ENCODE measurements at places on chromosomes 6 and 20.
A peak's percentile ranks its signal among the peaks of the same experiment; 100 is the strongest.

GRCh38 chr6:10595731-10596664, 74.8 kb downstream of the GCNT2 start:
- DNase-seq = no peak

GRCh38 chr6:107965746-107966145, 7.7 kb upstream of the SEC63 start:
- no peak for DNase-seq

- DNase-seq = no peak
Measured at GRCh38 chr6:79536585-79536953, 661 bp downstream of the LCA5 start.

DNA sequence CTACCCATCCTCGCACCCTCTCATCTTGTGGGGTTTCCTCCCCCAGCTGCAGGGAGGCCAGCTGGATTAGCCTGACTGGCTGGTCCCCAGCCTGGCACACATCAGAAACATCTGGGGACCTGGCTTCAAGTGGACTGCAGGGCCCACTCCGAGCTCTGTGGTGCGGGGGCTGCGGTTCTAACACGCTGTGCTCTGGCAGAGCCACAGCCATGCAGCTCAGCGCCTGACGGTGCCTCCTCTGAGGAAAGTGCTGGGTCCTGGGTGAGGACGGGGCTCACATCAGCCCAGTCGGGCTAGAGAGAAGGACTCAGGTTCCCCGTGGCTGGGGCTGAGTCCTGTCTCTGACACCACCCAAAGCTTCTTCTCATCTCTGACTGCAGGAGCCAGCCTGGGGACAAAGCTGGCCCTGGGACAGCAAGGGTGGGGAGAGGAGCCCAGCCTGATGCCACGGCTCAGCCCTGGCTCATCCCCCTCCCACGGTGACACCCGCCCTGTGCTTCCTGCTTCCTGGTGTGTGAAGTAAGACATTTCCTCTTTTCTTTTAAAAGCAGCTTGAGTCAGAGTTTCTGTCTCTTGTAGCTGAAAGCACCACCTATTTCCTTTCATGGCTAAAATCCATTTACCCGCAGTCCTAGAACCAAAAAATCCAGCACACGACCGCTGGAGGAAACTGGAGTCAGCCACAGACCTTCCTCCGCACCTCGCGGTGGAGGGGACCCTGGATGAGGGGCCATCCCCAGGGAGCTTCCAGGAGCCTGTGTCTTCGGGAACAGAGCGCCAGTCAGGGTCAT, 127.4 kb upstream of the AFDN start:
- DNase-seq = peak; percentile 29

- DNase-seq = no peak
Measured at GRCh38 chr6:41023114-41023513, 15.9 kb downstream of the UNC5CL start.

DNA sequence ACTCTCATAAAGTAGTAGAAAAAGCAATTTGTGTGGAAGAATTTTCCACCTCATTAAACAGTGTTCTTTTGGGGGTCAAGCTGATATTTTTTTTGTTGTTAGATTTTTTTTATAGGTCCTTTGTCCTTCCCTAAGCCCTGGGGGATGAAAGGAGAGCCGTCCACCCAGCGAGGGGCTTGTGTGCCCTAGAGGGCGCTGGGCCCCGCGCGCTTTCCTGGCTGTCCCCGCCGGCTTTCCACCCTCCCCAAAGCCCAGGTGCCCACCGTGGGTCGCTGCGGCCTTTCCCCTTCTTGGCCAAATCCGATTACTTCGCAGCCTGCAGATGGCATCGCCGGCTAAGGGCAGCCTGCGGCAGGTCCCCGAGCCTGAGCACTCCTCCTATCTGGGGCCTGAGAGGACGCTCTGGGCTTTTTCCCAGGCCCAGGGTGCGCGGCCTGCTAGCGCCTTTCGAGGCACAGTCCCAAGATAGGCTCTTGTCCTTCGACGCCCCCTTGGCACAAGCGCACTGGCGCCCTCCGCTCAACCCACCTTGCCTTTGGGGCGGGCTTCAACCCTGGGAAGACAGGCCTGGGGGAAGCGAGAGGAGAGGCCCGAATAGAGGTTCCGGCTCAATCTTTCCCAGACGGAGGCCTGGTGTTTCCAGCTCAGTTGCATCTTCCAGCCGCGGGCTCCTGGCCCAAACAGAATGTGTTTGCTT, 33.6 kb downstream of the TFAP2A start:
- DNase-seq = no peak

Measured in activated CD8-positive, alpha-beta memory T cell treated with anti-CD3 and anti-CD28 coated beads for 4 hours (primary cell).